NCI-H1105 treated with DMSO at 0.1 percent for 48 hours (cell line): ENCODE measurements at places on chromosomes 5 and 9.

DNA sequence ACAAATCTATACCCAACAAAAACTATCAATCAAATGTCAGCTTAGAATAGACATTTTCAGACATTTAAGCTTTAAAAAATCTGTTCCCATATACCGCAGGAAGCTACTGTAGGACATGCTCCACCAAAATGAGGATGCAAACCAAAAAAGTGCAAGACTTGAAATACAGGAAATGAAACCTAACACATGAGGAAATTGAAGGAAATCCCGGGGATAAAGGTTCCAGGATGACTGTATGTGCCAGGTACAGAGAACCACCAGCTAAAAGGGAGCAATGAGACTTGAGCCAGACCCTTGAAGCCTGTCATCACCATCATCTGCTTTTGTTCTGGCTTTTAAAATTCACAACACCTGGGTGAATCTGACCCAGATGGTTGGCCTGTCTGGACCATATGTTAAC lies 21.4 kb downstream of the DIAPH1 start:
- DNase-seq = no peak

- no peak for DNase-seq
Observed at GRCh38 chr9:124778575-124779367, 1.8 kb downstream of the OLFML2A start.

DNA sequence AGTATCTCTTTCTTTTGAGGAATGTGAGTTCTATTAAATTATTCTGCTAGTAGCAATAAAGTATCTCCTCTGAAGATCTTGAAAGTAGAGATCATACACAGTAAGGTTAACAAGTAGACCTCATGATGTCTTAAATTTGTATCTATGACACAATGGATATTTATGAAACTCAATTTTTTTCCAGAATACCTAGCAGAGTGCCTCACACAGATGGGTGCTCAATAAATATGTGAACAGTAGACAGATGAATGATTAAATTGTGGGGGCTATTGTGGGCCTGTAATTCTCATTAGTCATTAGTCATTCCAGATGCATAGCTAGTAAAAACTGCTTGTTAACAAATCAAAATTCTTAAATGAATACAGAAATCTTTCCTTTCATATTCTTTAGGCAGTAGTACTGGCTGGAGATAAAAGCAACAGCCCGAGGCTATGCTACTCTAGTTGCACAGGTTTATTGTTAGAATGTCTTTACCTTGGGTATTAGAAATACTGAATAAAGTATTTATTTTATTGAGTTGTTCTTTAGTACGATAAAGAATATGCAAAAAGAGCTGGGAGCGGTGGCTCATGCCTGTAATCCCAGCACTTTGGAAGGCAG lies 22.0 kb downstream of the CHD1 start:
- DNase-seq = no peak

- DNase-seq = no peak
Observed at GRCh38 chr9:76552751-76553455, 93.9 kb downstream of the GCNT1 start.
